Stimulated activated CD8-positive, alpha-beta memory T cell treated with anti-CD3 and anti-CD28 coated beads, Interleukin-15, amount 100 ng/mL, for 48 hours (primary cell): ENCODE measurements at places on chromosomes 4 and X.

- no peak for DNase-seq
Measured at GRCh38 chrX:112935029-112935428, 94.4 kb upstream of the AMOT start.

GRCh38 chr4:115119804-115120352 lies 6.5 kb upstream of the NDST4 start:
- DNase-seq: no peak

GRCh38 chr4:82043081-82043808 lies 330.5 kb downstream of the HNRNPD start:
- DNase-seq: no peak

DNA sequence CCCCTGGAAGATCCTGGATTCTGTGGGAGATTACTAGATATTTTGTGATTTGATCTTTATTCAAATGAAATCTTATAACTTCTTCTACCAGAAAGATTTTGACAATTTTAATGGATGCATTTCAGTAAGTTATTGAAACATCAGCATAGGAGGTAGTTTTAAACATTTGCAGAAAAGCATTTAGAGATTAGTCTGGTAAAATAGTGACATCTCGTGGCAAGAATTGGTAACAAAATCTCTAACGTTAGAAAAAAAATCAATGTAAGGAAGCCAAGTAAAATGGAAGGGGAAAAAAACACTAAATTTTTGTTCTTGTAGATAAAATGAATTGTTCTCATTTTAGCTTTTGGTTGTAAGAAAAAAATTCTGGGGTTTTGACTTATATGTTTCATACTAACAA lies 73.3 kb downstream of the TASL start:
- DNase-seq: no peak

GRCh38 chr4:187499956-187500355 lies 495.6 kb upstream of the ZFP42 start:
- no peak for DNase-seq

- no peak for DNase-seq
Measured at GRCh38 chr4:53767482-53767881, 176.2 kb upstream of the LNX1 start.

- DNase-seq: no peak
Measured at GRCh38 chr4:3233391-3234071, 15.4 kb upstream of the MSANTD1 start.

DNA sequence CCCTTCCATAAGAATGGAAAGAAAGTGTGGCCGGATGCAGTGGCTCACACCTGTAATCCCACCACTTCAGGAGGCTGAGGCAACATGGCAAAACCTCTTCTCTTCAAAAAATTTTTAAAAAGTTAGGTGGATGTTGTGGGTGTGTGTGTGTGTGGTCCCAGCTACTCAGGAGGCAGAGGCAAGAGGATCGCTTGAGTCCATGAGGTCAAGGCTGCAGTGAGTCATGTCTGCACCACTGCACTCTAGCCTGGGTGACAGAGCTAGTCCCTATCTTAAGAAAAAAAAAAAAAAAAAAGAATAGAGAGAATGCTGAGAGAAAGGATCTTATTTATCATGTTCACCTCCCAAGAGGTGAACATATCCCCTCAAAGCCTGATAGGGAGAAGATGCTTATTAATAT lies 492.1 kb upstream of the SMIM31 start:
- DNase-seq: no peak

GRCh38 chr4:135670548-135670947 lies 1469.0 kb upstream of the PABPC4L start:
- DNase-seq: no peak

DNA sequence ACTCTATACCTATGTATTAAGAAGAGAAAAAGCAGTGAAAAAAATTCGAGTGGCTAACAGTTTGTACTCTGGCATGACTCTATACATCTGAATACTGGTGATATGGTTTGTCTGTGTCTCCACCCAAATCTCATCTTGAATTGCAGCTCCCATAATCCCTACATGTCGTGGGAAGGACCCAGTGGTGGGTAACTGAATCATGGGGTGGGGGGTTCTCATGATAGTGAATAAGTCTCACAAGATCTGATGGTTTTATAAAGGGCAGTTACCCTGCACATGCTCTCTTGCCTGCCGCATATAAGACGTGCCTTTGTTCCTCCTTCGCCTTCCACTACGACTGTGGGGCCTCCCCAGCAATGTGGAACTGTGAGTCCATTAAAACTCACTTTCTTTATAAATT lies 70.4 kb downstream of the LRBA start:
- no peak for DNase-seq

DNA sequence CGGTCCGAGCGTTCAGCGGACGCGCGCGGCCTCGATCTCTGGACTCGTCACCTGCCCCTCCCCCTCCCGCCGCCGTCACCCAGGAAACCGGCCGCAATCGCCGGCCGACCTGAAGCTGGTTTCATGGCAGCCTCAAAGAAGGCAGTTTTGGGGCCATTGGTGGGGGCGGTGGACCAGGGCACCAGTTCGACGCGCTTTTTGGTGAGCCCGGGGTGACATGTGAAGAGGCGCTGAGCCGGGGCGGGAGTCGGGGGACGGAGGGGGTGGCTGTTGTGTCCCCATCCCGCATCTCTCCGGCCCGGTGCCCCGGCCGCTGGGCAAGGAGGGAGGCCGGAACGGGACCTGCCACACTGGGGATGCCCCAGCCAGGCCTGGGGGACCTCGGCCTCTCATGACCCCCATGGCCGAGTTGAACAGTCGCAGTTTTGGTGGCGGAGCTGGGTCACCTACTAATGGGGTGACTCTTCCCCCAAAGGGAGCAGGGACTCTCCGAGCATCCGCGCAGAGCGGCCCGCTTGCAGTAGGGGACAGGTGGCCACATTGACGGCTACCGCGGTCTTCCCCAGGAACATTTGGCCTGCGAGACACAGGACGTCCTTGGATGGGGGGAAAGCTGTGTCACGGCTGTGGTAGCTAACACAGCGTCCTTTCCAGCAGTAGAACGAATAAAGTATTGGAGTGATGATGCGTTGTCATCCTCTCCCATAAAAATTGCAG lies at the start of gene GK:
Gene GK (plus strand): TSS at position 9 of the 717 bp plus-strand sequence. CDS start 115 bp downstream, at position 124.
- DNase-seq: no peak

DNA sequence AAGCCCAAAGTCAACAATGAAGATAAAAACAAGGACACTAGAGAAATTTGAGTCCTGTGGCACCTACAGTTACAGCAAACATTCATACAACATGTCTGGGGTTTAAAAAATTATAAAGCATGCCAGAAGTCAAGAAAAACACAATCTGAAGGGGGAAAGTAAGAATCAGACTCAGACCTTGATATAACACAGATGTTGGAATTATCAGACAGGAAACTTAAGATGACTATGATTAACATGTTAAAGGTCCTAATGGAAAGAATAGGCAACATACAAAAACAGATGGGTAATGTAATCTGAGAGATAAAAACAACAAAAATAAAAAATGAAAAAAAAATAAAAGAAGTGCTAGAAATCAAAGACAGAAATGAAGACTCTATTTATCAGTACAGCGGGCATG lies 446.5 kb downstream of the SPRY1 start:
- DNase-seq: no peak
